Tongue (tissue), 3 donors: ENCODE measurements at places on chromosomes 7 and 10. TPM values are rescaled to one million over a fixed set of nuclear protein-coding genes. Genes with fewer than 3 reads are reported as not detected.
A peak's percentile ranks its signal among the peaks of the same experiment; 100 is the strongest.

Gene DYNC1I1
- 2.6 TPM for total RNA-seq

Gene SMNDC1
- 21.3 TPM for total RNA-seq

Gene SAP25
- total RNA-seq = 2.9 TPM

Gene GPR22
- total RNA-seq = not detected

Gene MALRD1
- total RNA-seq = 6.4 TPM

Gene NUTM2B
- total RNA-seq = 0.10 TPM

Gene LIPM
- not detected for total RNA-seq

DNA sequence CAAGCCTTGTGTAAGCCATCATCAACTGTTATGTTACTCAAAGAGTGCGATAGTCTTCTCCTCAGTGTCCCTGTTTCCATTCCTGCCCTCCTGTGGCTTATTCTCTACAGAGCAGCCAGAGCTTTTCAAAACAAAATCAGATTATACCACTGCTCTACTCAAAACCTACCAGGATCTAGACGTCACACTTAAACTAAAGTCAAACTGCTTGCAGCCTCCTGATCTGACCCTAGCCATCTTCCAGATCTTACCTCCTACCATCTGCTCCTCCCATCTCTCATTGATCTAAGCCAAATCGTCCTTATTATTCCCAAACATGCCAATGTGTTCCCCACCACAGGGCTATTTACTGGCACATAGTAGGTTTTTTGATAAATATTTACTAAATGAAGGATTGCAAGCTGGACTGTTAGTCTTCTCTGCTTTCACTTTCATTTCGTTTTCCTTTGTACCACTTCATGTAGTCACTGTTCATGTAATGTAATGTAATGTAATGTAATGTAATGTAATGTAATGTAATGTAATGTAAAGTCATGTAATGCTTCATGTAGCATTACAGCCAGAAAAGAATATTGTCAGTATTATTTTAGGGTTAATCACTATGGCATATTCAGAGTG is 116.1 kb downstream of the GPR37 start:
- DNase-seq = no peak

DNA sequence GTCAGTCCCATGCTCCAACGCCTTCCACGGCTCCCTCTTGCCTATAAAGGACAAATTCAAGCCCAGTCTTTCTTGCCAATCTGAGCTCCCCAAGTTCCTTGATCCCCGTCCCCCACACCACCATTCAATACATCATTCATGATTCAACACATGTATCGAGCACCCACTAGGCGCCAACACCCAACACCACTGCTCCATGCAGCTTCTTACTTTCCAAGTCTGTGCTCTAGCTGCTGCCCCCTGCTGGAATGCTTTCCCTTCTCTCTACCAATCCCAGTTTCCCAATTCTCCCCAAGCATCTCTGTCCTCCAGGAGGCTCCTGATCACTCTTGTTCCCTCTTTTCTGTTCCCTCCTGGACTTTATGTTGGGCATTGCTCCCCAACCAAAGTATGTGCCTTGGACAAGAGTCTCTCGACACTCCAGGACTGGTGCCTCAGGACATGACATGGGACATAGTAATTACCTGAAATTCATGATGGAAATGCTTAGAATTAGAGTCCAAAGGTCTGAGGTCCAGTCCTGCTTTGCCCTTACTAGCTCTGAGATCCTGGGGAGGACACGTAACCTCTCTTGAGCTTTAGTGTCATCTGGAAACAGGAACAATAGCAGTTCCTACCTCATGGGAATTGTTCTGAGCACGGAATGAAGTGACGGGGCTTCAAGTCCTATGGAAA is 172.7 kb downstream of the NEURL1 start:
- DNase-seq = no peak

DNA sequence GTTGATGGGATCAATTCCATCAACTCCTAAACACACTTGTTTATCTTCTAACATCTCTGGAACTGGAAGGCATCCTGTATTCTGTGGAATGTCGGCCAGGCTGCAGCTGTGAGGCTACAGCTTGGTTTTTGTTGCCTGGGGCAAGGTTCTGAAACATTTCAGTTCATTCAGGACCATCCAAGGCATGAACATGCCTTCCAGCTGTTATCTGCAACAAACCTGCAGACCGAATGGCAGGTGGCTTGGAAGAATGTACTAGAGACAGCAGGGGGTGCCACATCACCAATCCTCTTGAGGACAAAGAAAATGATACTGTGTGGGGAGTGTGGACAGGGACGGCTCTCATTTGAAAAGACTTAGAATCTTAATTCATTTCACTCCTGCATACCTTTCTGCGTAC is 12.4 kb downstream of the PAPOLB start:
- peak; percentile 30 for DNase-seq

- DNase-seq = no peak
Measured at GRCh38 chr10:9877978-9878377, 1139.7 kb upstream of the CELF2 start.

DNA sequence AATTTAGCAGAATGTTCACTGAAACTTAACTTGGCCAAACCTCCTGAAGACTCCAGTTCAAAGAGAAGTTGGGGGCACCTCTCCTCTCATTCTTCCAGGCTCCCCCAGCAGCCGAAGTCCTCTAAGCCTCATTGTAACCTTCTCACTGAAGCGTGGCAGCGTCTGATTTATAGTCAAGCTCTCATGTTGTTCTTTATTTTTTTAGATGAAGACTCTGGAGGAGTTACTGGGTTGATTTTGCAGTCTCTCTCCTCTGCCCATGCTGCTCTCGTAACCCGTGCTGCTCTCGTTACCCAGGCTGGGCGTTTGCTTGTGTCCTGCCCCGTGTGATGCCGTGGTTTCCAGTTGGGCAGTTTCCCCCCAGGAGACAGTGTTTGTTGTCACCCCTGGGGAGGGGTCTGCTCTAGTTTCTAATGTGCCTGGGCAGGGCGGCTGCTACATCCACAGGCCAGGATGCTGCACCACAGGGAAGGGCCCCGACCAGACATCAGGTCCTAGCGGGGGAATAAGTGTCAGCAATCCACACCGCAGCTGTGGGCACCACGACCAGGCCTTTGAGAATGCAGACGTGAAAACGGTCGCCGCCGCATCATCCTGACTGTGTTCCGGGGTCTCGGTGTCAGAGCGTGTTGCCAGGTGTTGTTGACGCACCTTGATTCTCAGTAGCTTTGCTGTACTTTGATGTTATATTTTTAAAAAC is 65.2 kb downstream of the WDR37 start:
- DNase-seq = no peak

GRCh38 chr7:157299613-157300368 is 37.0 kb upstream of the DNAJB6 start:
- DNase-seq = no peak

GRCh38 chr7:25263337-25263736 is 35.1 kb upstream of the NPVF start:
- DNase-seq = no peak

- DNase-seq = no peak
Measured at GRCh38 chr7:71753956-71754664, 622.2 kb downstream of the GALNT17 start.

GRCh38 chr10:110219884-110220283 is 12.5 kb downstream of the MXI1 start:
- DNase-seq = no peak

DNA sequence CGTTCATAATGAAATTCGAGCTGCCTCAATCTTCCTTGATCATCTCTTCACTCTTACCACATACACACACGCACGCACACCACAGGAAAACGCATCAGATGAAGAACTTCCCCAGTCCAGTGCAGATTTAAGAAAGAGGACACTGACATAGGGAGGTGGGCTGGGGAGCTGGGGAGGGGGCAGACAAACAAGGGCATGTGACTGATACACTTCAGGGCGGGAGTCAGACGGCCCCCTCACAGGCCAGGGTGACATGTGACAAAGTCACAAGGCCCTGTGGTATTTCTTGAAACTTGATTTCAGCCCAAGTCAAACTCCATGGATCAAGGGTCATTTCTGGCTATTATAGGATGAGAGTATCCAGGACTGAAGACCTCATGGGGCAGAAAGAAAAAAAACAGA is 82.6 kb downstream of the KCNMA1 start:
- no peak for DNase-seq
